CD4-positive, alpha-beta T cell treated with Interleukin-12 subunit alpha and Interleukin-12 subunit beta, for 1 hour (primary cell): ENCODE measurements at places on chromosomes 5 and 9.

DNA sequence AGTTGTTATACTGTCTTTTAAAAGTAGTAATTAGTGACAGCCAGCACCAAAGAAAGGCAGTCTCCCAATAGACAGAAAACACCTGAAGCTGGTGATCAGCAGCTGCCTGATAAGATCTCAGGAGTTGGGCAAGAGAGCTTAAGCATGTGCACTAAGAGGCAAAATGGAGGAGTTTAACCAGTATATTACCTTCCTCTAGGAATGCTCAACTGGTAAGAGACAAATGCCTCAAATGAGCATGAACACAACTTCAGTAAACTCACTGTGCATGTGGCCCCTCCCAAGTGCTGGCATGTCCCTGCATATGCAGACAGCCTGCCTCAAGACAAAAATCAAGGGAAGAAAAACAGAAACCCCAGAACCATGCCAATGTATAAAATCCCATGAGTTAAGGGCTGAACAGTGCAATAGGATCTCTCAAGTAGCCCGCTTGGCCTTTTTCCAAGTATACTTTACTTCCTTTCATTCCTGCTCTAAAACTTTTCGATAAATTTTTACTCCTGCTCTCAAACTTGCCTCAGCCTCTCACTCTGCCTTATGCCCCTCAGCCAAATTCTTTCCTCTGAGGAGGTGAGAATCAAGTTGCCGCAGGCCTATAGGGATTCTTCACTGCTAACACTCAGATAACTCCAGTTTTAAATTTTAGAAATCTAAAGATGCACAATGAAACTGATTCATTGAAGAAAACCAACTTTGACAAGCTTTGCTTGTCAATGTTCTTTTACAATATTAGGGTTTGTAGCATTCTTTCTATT lies 724.8 kb upstream of the RIOK2 start:
- DNase-seq: no peak

DNA sequence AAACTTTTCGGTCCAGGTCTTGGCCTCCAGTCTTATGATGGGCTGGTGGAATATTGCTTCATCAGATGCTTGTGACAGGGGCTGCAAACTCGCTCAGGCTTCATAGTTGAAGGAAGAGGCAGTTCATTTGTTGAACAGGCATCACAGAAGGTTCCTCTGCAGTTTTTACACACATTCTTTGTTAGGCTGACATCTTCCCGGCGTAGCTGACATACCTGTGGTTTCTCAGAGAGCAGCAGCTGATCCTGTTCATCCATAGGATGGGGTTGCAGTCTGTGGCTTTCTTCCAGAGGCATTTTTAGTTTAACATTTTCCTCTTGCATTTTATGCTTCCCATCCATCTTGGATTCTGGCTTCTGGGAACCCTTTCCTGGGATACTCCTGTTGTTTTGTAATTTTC lies 1255.2 kb downstream of the EFNA5 start:
- DNase-seq: no peak

DNA sequence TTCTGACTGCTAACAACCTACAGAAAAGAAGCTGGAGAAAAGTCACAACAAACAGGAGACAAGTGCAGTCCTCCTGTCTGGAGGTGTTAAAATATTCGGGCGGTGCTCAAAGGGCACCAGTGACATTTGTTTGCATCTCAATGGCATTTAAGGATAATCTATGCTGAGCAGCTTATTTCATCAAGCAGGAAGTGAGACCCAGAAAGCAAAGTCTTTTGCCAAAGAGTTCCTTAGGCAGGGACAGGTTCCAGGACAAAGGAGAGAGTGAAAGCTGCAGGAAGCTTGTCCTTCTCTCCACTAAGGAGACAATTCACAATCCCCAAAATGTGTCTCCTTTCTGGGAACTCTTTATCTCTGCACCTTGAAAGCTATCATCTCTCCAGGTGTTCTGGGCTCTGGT lies 38.7 kb upstream of the CDK20 start:
- no peak for DNase-seq

- DNase-seq: peak; percentile 4
Observed at GRCh38 chr5:91059409-91059808, 323.7 kb downstream of the ARRDC3 start.
